ENCODE measurements at places on chromosomes 13 and 19.

- DNase-seq, result no peak
Measured at GRCh38 chr13:69641773-69642172, 465.9 kb upstream of the ATXN8OS start.

DNA sequence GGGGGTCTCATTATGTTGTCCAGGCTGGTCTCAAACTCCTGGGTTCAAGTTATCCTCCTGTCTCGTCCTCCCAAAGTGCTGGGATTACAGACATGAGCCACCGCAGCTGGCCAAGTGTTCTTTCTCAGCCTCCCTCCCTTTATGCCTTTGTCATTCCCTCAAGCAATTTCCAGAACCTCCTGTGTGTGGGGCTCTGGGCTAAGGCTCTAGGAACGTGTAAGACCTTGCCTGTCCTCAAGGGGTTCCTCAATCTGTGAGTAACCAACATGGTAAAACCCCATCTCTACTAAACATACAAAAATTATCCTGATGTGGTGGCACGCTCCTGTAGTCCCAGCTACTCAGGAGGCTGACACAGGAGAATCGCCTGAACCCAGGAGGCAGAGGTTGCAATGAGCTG is 15.5 kb upstream of the SPACA4 start:
- DNase-seq, result no peak

GRCh38 chr13:50747737-50748350 is 95.6 kb downstream of the DLEU7 start:
- no peak for DNase-seq

DNA sequence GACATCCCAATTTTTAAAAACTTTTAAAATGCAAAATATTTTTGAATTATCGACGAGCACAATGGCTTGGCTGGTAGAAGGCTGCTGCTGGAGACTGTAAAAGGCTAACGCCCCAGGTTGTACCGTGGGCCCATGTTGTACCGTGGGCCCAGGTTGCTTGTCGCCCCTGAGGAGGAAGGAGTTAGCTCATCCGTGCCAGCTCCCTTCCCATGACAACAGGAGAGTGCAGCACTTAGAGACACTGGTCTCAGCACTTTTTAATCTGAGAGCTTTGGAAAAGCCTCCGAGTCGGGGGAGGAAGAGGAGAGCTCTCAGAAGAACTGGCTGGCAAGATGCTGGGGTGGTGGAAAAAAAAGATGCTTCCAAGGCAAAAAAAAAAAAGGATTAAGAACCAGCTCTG is 50.3 kb upstream of the CACNA1A start:
- no peak for DNase-seq

- DNase-seq, result no peak
Measured at GRCh38 chr13:76307142-76307541, 579.1 kb downstream of the KCTD12 start.

DNA sequence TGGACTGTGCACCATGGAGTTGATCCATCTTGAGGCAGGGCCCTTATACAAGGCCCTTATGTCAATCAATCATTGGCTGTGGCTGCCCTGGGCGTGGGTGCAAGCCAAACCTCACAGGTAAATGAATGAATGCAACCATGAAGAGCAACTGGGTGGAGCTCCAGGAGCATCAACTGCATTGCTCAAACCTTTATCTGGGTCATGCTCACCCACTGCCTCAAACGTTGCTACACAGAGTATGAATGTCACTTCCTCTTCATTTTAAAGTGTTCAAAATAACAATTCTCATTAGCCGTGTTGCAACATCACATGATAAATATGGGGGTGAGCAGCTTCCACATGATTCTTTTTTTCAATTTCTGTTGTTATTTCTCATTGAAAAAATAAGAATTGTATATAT is 6.4 kb upstream of the ZNF333 start:
- no peak for DNase-seq

DNA sequence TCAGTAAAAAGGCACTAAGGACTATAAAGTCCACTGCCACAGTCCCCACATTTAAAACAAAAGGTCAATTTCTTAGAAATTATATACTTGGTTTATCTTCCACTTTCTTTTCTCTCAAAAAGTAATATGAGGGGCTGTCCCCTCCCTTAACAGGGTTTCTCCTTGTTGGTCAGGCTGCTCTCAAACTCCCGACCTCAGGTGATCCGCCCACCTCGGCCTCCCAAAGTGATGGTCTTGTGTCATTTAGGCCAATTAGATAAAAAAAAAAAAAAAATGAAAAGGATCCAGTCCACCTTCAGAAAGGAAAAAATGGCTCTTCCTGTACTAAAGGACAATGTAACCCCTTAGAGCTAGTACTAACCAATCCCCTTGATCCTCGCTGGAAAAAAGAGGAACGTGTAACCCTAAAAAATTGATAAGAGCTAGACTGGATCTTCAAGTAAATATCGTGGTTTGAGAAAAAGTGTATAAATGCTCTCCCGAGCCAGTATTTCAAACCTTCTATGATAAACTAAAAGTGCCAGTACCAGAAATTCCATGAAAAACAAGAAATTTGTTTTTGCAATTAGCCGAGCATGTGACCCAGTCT is 9.0 kb upstream of the CD70 start:
- no peak for DNase-seq

DNA sequence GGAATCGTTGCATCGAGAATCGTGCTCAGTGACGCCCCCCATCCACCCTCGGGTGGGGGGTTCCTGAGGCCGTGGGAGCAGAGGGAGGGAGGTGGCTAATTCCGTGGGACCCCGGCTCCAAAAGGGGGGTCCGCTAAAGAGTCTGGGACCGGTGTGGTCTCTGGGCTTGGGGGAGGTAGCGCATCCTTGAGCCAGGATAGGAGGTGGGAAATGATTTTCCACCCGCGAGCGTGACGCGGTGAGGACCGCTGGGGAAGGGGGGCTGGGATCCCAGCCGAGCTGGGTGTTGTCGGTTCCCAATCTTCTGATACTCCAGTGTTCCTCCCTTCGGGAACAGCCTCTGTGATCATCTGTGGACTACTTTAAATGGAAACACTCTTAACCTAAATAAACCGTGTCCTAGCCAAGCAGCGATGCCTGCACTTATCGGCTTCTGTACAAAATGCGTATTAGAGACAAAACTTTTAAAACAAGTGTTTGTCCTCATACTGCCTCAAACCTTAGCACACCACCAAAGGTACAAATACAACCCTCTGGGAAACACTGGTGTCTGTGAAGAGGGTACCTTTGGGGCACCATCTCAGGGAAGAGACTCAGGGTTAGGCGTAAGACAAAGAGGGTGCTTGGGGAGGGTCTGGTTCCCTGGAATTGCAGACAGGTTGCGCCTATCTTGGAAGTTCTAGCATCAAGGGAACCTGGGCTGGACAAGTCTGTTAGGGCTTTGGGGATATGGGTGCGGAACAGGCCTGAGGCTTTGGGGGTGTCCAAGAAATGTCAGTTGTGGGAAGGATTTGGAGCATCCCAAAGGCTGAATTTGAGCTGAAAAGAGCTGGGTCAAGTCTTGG is 16.0 kb downstream of the KCNC3 start:
- DNase-seq, result no peak

DNA sequence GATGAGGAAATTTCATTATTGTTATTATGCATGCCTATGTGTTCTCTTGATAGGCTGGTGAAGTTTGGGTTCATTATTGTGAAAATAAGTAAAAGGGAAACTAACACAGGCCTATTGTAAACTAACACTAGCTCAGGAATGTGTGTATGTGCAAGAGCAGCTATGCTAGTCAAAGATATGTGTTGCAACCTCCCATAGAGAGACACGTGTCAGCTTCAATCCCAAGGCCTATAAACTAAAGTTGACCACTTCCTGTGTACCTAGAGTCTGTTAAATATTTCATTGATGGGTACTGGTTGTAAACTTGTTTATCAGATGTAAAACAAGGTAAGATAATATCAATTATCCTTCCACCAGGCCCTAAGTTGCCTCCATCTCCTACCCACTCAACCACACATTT is 44.7 kb upstream of the ZNF30 start:
- no peak for DNase-seq

DNA sequence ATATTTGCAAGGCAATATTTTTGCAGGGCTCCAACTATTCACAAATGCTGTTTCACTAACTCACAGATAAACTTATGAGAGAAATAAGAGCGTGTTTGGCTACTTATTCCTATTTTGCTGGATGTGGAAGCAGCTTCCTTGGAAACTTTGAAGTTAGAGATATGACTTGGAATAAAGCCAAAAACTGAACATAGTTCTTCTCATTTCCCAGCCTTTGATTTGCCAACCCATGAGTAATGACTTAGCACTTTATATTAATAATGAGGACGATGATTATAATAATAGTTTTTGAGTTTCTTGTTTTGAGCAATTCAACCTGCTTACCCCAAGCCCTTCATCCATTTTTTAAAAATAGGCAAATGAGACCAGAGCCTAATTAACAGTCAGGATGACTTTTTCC is 47.7 kb downstream of the SLC10A2 start:
- DNase-seq, result no peak

DNA sequence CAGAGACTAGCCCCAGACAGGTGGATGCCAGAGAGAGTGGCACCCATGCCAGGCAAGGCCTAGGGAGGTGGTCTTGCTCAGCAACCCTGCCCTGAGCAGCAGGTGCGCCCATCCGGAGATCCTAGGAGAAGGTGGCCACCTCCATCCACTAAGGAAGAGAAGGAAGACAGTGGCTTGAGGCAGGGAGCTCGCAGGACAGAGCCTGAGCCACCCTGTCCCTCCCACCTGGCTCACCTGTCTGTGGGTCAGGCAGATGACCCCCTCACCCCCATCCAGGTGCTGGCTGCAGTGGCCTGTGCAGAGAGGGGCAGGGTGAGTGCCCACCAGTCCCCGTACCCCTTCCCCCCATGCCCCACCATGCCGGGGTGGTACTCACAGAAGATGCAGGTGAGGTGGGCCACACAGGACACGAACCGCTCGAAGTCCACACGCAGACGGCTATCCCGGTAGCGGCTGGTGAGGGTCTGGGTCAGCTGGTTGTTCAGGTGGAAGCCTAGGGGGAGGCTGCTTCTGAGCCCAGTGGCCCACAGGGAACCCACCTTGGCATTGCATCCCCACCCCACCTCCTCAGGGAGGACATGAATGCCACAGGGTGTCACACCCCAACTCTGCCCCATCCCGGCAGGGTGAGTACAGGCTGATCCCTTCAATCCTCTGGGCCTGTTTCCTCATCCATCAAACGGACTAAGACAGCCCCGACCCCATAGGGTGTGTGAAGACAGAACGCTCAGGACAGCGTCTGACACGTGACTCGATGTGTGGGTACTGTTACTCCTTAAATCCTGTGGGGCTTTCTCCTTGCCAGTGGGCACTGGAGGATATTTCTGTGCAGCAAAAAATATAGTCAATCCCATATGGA is 13.3 kb downstream of the CAPN12 start:
- DNase-seq, result no peak

DNA sequence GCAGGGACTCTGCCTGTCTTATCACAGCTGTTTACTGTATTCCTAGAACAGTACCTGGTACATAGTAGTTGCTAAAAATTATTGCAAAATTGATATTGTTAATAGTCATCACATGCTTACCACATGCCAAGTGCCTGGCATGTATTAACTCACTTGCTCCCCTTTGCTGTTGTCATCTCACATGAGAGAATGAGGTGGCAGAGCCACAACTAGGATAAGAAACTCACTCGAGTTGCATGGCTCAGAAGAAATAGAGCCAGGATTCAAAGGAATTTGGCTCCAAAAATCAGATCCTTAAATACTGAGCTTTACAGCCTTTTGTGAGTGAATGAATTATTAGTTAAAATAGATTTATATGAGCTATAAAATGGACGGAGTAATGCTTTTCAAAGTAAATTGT is 42.6 kb downstream of the B3GLCT start:
- no peak for DNase-seq

DNA sequence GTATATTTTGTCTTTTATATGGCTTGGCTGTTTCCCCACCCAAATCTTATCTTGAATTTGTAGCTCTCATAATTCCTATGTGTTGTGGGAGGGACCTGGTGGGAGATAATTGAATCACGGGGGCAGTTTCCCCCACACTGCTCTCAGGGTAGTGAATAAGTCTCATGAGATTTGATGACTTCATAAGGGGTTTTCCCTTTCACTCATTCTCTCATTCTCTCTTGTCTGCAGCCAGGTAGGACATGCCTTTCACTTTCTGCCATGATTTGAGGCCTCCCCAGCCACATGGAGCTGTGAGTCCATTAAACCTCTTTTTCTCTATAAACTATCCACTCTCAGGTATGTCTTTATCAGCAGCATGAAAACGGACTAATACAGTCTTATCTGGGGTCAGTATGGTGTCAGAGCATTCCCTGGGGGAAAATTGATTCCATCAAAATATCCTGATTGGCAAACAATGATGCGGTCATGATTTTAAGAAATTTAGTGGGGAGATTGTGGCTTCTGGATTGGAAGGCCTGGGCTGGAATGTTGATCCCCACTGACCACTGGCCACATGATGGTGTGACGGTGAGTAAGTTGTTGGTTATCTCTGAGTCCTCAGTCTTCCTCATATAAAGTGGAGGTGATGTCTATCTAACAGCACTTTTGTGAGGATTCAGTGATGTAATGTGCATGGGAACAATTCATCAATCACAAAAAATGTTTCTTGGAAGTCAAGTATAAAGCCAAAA is 27.5 kb upstream of the ANKRD10 start:
- DNase-seq, result no peak

GRCh38 chr19:55352040-55352439 is 2.5 kb downstream of the COX6B2 start:
- no peak for DNase-seq

GRCh38 chr13:20295956-20296355 is 63.8 kb upstream of the GJB6 start:
- no peak for DNase-seq

DNA sequence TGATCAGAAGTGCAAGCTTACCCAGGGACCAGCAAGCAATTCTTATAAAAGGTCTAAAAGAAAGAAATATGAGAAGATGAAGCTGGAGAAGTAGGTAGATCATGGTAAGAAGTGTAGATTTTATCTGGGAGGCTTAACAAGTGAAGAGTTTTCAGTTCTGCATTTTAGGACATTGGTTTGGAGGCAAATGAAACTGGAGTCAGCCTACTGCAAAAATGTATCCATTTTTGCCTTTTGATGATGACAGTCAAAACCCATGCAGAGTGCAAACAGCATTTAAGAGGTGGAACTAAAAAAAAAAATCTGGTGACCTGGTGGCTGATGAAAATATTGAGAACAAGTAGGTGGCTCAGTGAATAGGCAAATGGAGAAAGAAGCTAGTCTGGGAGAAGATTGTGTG is 216.9 kb downstream of the DNAJC15 start:
- peak; percentile 40 for DNase-seq
